ENCODE measurements at places on chromosomes 13 and 19.

DNA sequence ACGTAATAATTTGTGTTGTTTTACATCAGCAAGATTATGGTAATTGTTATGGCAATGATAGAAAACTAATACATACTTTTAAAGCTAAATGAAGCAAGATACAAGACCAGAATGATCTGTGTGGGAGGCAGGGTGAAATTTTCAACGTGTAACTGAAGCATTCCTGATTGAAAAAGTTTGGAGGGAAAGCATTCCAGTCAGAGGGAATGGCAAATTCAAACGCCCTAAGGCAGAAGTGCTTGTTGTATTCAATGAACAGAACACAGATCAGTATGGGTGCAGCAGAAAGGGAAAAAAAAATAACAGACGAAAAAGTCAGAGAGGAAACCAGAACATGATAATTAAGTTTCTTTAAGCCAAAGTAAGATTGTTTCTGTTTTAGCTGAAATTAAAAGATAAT lies 928.5 kb upstream of the SLITRK1 start:
- DNase-seq: no peak

GRCh38 chr19:46537136-46538097 lies 41.8 kb upstream of the PNMA8B start:
- peak; percentile 49 for DNase-seq

DNA sequence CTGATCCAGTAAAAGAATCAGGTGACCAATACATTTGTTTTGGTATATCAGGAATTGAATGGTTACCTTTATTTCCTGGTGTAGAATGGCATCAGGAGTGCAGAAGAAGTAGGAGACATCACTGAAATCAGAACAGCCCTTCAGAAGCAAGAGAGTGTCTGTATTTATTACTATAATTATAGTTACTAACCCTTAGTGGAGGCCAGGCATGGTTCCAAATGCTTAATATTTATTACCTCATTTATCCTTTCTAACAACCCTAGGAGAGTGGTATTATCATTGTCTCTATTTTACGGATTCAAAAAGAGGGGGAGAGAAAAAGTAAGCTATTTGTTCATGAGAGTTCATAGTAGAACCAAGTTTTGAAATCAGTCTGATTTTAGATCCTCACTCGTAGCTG lies 1292.9 kb downstream of the PCDH9 start:
- DNase-seq: no peak

- no peak for DNase-seq
Observed at GRCh38 chr13:52782471-52783448, 43.1 kb upstream of the CNMD start.

DNA sequence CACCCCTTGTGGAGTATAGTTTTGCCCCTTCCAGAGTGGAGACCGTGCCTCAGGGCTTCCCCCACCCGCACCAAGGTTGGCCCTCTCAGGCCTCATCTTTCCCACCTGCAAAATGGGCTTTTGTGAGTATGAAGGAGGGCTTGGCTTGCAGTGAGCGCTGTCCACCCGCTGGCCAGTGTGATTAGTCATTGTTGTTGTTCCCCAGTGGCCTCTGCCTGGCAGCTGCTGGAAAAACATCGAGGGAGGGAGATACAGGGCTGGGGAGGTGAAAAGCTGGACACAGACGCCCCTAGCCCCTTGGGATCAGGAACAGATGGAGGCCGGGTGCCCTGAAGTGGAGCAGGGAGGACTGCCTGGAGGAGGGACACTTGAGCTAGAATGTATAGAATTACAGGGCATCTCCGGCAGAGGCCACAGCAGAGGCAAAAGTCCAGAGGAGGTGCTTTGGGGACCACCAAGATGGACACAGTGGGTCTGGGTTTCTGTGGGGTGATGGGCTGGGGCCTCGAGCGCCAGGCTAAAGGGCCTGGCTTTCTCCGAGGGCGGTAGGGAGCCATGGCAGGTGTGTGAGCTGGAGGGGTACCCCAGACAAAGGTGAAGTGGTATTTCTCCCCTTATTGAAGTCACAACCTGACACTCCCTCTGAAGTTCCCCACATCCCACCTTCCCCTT lies 3.9 kb upstream of the IL12RB1 start:
- DNase-seq: no peak

- DNase-seq: no peak
Observed at GRCh38 chr19:7119582-7119981, 50.1 kb downstream of the ZNF557 start.

- DNase-seq: no peak
Observed at GRCh38 chr13:28574617-28575142, 79.8 kb upstream of the FLT1 start.

DNA sequence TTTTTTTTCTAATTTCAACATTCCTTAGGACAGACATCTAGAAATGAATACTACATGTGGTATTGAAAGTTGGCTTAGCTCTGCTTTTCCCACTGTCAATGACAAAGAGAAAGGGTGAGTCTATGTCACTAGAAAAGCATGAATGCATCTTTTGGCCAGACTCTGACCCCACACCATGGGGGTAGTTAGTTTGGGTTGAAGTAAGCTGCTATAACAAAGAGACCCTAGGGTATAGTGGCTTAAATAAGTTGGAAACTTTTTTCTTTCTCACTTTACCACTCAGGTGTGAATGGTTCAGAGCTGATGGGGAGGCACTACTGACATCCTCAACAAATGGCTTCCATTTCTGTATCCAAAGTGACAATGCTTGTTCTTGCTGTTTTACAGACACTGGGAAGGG lies 161.5 kb downstream of the DLEU7 start:
- DNase-seq: no peak

GRCh38 chr19:2726904-2727639 lies 5.9 kb upstream of the DIRAS1 start:
- DNase-seq: no peak

DNA sequence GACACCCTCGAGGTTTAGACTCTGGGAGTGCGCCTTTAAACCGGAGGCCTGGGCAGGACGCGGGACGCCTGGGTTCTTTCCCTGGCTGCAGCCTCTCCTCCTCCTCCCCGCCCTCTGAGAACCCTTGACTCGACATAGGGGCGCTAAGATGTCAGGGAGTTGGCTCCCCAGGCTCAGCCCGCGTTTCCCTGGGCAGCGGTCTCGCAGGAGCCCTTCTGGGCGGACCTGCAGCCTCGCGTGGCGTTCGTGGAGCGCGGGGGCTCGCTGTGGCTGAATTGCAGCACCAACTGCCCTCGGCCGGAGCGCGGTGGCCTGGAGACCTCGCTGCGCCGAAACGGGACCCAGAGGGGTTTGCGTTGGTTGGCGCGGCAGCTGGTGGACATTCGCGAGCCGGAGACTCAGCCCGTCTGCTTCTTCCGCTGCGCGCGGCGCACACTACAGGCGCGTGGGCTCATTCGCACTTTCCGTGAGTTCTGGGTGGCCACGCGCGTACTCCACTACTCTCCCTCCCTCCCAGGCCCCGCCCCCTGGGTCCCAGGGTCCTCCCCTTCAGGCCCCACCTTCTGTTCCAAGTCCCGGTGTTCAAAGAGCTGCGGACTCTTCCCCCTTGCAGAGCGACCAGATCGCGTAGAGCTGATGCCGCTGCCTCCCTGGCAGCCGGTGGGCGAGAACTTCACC lies 1.3 kb downstream of the ICAM5 start:
- no peak for DNase-seq

- DNase-seq: no peak
Observed at GRCh38 chr13:37587236-37587635, 11.3 kb downstream of the POSTN start.

DNA sequence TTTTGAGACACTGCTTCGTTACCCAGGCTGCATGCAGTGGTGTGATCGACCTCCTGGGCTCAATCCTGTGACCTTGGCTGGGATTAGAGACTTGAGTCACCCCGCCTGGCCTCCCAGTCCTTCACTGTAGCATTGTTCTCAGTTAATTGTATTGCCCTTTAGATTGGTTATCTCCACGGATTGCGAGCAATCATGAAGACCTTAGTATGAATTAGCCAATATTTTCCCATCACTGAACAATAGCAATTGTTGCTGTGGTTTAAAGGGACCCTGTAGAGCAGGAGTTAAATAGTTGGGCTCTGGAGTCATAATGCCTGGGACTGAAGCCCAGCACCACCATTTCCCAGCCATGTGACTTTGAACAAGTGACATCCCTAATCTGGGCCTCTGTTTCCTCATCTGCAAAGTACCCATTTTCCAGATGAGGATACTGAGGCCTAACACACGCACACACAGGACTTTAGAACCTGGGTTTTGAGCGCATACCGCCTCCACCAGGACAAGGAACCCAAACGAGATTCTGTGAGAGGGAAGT lies 8.4 kb downstream of the PPP1R14A start:
- no peak for DNase-seq

DNA sequence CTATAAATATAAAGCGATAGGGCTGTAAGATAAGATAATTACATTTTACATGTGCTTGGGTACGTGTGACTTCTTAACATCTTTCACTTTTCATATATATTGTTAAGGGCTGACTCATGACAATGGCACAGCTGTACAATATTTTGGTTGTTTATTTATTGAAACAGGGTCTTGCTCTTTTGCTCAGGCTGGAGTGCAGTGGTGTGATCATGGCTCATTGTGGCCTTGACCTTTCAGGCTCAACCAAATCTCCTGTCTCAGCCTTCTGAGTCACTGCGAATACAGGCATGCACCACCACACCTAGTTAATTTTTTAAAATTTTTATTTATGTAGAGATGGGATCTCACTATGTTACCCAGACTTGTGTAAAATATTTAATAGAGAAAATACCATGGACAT lies 2532.4 kb upstream of the PCDH20 start:
- no peak for DNase-seq

- no peak for DNase-seq
Observed at GRCh38 chr19:47444388-47444821, 25.1 kb upstream of the MEIS3 start.

GRCh38 chr13:52848455-52849195 lies at the start of gene PCDH8:
PCDH8 (minus strand) TSS chr13:52848640; CDS start chr13:52848436, 204 bp downstream.
- DNase-seq: no peak

- DNase-seq: no peak
Observed at GRCh38 chr19:52536448-52536800, 9.0 kb downstream of the ZNF808 start.

DNA sequence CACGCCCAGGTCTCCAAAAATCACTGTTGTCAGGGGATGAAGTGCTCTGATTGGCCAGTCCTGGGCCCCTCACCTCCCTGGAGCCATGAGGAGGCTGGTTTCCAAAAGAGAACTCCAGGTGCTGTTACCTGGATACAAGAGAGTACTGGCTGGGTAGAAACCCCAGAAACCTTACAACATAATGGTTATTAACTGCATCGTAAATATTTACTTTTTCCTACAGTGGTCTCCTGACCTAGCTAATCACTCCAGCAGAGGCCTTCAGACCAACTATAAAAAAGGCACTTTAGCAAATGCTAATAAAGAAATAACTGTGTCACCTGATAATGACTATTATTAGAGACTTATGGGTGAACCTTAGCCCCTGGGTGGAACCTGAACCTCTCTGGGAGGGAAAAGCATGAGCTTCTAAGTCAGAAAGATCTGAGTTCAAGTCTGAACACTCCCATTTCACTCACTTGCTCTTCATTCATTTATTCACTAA lies 1.5 kb upstream of the IGSF23 start:
- no peak for DNase-seq

DNA sequence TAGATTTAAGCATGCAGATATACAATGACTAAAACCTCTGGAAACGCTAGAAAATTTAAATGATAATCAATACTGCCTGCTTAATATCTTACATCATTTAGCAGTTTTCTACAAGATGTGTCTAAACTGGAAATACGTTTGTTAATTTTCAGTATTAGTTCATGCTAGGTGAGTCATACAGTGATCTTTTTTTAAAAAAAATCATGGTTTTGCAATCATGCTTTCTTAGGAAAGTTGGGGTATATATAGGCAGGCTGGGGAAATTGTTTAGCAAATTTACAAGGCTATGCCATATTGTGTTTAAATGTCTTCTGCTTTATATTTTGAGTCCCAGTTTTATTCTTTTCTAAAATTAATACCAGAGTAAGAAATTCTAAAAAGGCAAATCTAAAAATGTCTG lies 245.4 kb upstream of the SPRY2 start:
- DNase-seq: no peak

- DNase-seq: no peak
Observed at GRCh38 chr19:12628040-12629022, 17.6 kb downstream of the ZNF791 start.

- DNase-seq: no peak
Observed at GRCh38 chr13:99800951-99801350, 170.6 kb downstream of the ZIC5 start.

GRCh38 chr13:73339086-73339485 lies 280.3 kb downstream of the KLF5 start:
- no peak for DNase-seq

GRCh38 chr19:45542234-45542668 lies 35.0 kb downstream of the VASP start:
- no peak for DNase-seq

- DNase-seq: no peak
Observed at GRCh38 chr13:112880221-112880641, 88.8 kb upstream of the MCF2L start.

GRCh38 chr19:34676697-34677385 lies at the start of gene SCGB2B2:
SCGB2B2 (minus strand) TSS chr19:34677159; CDS start chr19:34594563, 82,596 bp downstream.
- DNase-seq: peak; percentile 45
